ENCODE measurements at places on chromosomes 5 and 9.

DNA sequence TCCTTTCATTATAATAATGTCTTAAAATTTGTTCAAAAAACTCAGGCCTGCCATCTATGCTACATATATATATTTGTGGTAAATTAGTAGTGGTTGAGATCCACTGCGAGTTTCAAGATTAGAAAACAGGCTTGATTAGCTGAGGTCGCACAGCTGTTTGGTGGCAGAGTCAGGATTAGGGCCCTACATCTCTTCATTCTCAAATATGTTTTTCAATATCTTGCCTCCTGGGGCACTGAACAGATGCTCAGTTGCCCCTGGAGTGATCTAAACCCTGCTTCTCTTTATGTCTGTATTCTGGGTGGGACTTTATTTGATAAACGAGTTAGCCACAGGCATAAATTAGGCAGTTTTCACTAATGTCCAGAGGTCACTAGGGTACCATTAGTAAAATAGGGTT lies 27.8 kb upstream of the CEP120 start:
- DNase-seq = no peak

DNA sequence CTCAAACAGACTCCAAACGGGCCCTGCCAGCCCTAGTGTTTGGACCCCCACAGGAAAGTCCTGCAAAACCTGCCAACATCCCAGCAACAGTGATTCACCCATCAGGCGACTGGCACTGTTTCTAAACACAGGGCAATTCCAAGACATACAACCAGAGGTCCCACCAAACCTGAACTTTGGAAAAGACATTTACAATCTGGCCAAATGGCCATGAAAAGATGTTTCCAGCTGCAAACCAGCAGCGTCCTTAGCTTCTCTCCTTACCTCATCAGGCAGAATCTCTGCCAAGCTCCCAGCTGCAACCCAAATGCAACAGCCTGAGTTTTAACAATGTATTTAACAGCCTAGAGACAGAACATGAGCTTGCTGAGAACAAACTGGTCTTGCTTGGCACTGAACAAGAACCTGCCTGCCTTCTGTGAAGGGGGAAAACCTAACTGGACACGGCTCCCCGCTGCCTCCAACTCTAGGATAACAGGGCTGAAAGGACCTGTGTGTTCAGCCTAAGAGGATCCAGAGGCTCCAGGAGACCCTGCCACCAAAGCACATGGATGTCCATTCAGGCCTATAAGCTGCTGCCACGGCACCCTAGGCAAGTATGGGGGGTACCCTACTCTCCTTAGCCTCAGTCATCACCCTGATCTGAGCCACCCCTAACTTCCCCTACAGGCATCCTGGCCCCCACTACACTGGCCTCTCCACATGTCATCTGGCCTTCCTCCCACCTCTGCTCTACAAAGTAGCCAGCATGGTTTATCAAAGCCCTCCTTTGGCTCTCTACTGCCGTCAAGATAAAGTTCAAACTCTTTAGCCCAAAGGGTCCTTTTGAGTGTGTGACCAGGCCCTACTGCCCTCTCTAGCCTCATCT lies 5.6 kb downstream of the P4HA2 start:
- DNase-seq = peak; percentile 94

DNA sequence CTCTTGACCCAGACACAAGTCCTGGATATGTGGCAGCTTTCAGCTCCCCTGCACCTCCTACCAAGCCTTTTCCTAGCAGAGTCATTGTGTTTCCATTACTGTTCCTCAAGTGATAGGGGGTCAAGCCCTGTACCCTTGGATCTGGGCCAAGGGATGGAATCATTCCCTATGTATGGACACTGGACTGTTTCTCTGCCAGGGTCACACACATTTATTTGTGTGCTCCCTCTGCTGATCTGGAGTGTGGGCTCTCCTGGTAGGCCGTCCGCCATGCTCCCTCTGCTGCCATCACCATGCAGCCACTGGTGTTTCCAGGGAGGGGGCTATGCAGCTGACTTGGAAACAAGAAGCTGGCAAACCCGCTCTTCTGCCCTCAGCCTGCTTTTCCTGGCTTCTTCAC lies 9.5 kb downstream of the GM2A start:
- no peak for DNase-seq

DNA sequence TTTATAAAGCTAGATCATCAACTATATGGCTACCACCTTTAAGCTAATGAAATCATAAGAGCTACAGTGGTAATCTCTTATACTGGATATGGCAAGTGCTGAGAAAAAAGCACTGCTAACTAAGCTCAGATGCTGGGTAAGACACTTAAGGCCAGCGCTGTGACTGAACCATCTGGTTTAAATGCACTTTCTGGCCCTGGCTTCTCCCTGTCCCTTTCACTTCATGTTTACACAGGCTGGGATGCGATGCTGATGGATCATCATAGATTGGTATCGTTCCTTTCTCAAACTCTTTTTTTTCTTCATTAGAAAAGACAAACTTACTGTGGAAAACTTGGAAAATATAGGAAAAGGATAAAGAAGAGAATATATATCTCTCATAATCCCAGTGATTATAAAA lies 52.3 kb downstream of the KIF24 start:
- DNase-seq = no peak

GRCh38 chr5:159444441-159445082 lies 114.3 kb upstream of the IL12B start:
- DNase-seq = no peak

- DNase-seq = no peak
These were observed 52.6 kb downstream of the AP3S1 start for GRCh38 chr5:115894342-115894741.

- peak; percentile 94 for DNase-seq
These were observed 1.0 kb upstream of the DAB2IP start for GRCh38 chr9:121650217-121651007.

GRCh38 chr9:37582548-37583157 lies 6.5 kb upstream of the FBXO10 start:
- DNase-seq = no peak

- no peak for DNase-seq
These were observed 47.6 kb upstream of the TBC1D2 start for GRCh38 chr9:98302938-98303632.

DNA sequence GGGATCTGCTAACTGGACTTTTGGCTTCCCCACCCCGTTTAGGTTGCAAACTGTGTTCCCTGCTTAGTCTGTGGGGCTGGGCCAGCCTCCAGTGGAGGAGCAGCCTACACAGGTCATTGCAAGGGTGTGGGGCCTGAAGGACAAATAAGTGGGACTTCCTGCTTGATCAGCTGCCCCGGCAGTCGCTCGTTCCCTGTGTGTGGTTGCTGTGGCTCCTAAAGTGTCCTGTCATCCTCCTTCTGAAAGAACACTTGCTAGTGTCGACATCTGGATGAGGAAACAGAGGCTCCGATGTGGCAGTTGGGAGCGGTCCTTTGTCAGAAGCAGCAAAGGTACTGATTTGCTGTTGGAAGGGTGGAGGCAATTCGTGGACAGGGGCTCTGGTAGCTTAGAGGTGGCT lies 88.9 kb upstream of the TBCA start:
- peak; percentile 38 for DNase-seq

- DNase-seq = no peak
These were observed 14.5 kb upstream of the ADRA1B start for GRCh38 chr5:159901772-159902171.
